ENCODE measurements at places on chromosomes 16 and 17.
A peak's percentile ranks its signal among the peaks of the same experiment; 100 is the strongest.

DNA sequence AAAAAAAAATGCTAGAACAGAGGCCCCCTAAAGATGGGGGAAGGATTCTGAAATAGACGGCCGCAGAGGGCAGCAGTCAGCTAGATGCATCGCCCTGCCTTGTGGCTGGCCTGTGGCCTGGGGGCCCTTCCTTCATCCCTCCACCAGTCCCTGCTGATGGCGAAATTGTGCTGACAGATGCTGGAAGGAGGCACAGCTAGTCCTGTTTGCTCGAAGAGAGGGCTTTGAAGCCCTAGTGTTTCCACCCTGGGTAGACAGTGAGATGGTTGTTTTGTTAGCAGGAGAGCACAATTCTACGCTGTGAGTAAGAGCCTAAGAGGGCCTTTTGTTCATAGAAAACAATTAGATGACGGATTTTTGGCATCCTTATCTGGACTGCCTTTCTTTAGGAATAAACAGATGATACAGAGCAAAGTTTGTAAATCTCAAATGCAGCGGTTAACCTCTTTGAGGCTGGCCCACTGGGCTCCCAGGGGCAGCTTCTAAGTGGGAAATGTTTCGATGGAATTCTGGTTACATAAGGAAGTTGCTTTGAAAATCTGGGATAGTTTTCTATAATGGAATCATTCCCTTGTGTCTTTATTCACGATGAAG lies 23.0 kb downstream of the VPS35L start:
- DNase-seq, result peak; percentile 98

DNA sequence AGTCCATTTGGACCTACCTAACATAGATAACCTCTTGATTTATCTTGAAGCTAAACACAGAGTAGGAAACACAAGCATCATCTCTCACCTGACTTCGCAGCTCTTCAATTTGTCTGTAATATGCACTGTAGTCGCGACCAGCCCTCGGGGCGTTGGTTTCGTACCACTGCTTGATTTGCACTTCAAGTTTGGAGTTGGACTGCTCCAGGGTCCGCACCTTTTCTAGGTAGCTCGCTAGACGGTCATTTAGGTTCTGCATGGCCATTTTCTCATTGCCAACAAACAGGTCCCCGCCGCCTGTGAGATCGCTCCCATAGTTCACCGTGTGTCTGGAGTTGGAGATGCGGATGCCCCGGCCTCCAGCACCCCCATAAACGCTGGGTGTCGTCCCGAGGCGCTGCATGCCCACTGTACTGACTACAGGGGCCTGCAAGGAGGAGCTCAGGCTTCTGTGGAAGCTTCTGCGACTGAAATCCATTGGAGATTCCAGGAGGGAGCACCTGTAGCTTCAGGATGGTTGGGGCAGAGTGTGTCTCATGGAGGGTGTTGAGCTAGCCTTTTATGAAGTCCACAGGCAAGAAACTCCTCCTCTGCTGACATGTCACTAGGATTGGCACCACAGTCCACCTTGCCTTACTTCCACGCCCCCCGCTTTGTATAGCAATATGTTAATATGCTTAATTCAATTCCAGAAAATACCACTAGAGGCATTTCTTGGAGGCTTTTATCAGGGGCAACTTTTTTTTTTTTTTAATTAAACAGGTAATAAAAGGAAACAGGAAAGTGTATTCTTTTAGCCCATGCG lies at the start of gene KRT20:
KRT20 (minus strand) TSS at position 535 of the 805 bp plus-strand sequence; CDS start at position 478, 57 bp downstream.
- DNase-seq, result no peak

- no peak for DNase-seq
These were observed 45.5 kb downstream of the C16orf82 start for GRCh38 chr16:27112093-27112811.

DNA sequence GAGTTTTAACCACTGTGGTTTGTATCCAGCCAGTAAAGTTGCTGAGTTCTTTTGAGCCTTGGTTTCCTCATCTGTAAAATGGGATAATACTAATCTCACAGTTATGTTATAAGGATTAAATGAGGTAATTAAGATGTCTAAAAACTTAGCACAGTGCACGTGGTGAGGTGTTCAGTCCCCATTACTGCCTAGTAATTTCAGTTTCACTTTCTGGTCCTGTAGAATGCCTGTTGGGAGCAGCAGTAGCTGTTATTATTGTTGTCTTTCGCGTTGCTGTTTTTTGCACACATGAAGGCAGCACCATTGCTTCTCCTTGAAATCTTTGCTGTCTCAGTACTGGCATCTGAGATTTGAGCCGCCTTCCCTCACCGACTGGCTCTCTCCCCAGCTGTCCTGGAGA lies 182.4 kb downstream of the DNAH9 start:
- DNase-seq, result no peak

GRCh38 chr16:2238150-2238837 lies 2.0 kb downstream of the DNASE1L2 start:
- DNase-seq, result no peak

Measured in putamen (tissue), 1 donor.